ENCODE measurements at places on chromosomes 16 and 17. TPM values are rescaled to one million over a fixed set of nuclear protein-coding genes. Genes with fewer than 3 reads are reported as not detected.

DNA sequence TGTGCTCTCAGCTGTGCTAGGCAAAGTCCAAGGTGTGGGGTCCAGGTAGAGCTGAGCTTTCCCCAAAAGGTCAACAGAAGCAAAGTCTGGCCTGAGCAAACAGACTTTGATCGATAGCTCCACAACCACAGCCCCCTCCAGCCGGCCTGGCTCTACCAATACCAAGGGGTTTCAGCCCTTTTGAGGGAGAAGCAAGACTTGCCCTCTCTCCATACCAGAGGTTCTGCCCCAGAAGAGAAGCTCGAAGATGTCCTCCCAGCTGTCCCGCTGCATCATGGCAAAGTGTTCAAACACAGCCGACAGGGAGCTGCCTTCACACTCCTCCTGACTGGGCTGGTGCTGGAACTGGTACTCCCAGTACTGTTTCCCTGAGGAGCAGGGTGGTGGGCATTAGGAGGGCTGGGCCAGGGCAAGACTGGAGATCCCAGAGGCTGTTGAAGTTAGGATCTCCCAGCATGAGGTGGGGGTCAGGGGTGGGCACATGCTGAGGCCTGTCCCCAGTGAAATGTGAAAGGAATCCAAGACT, 1.7 kb downstream of the VTN start:
- no peak overlapping the region for H3K27ac ChIP-seq
- peaks cover 16% of the 10 kb centered on the region for H3K4me1 ChIP-seq
- H3K4me3 ChIP-seq = no peak overlapping the region

DNA sequence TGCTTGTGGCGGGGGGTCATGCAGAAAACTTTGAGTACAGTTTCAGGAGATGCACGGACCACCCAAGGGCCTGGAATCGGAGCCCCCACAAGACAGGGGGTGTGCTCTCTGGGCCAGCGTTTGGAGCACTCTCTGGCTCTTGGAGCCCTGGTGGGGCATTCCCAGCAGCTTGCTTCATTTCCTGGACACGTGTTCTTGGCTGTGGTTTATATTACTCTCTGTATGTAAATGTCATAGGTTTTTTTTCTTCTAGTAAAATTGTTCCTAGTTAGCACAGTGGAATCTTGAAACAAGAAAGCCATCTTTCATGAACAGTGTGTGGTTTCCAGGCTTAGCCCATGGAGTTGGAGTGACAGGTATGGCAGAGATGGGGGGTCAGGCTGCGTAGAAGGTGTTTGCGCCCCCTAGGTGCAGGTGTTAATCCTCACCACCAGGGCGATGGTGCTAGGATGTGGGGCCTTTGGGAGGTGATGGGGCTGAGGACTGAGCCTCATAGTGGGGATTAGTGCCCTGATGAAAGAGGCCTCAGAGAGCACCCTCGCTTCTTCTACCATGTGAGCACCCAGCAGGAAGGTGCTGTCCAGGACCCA, 79.8 kb downstream of the JPH3 start:
- H3K36me3 ChIP-seq = no peaks in the 10 kb centered on the region
- H3K4me1 ChIP-seq = peaks cover 14% of the 10 kb centered on the region
- peak overlapping the region; percentile 18 for H3K4me3 ChIP-seq
- H3K27ac ChIP-seq = no peak overlapping the region
- peak; percentile 33 for DNase-seq

DNA sequence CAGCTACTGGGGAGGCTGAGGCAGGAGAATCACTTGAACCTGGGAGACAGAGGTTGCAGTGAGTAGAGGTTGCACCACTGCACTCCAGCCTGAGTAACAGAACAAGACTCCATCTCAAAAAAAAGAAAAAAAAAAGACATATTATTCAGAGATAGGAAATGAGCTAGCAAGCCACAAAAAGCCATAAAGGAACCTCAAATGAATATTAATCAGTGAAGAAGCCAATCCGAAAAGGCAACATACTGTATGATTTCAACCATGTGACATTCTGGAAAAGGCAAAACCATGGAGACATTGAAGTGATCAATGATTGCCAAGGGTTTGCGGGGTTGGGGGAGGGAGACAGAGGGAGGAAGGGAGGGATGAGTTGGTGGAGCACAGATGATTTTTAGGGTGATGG, 8.4 kb upstream of the EXOC7 start:
- no peaks in the 10 kb centered on the region for H3K36me3 ChIP-seq
- H3K27ac ChIP-seq = no peak overlapping the region
- H3K27me3 ChIP-seq = no peaks in the 10 kb centered on the region
- no peaks in the 10 kb centered on the region for H3K4me1 ChIP-seq
- DNase-seq = no peak
- H3K4me3 ChIP-seq = no peak overlapping the region

GRCh38 chr17:60525328-60525684, 736 bp downstream of the APPBP2 start:
- peaks cover 5% of the 10 kb centered on the region for H3K36me3 ChIP-seq
- peak; percentile 2 for DNase-seq
- H3K27me3 ChIP-seq = no peaks in the 10 kb centered on the region

Gene HASPIN
- 25.7 TPM for total RNA-seq

- H3K36me3 ChIP-seq = no peaks in the 10 kb centered on the region
- no peaks in the 10 kb centered on the region for H3K4me1 ChIP-seq
- H3K4me3 ChIP-seq = no peak overlapping the region
Measured at GRCh38 chr16:84920333-84920732, 91.0 kb downstream of the ZDHHC7 start.

Gene SLC52A1
- 0.23 TPM for total RNA-seq

GRCh38 chr16:27852116-27852515, 211.4 kb downstream of the GSG1L start:
- no peak overlapping the region for H3K27ac ChIP-seq
- no peak for DNase-seq
- no peak overlapping the region for H3K4me3 ChIP-seq

GRCh38 chr16:4601036-4601863, 13.4 kb downstream of the UBALD1 start:
- no peak for DNase-seq
- H3K27ac ChIP-seq = no peak overlapping the region
- H3K36me3 ChIP-seq = no peaks in the 10 kb centered on the region
- H3K4me3 ChIP-seq = no peak overlapping the region
- no peaks in the 10 kb centered on the region for H3K27me3 ChIP-seq

DNA sequence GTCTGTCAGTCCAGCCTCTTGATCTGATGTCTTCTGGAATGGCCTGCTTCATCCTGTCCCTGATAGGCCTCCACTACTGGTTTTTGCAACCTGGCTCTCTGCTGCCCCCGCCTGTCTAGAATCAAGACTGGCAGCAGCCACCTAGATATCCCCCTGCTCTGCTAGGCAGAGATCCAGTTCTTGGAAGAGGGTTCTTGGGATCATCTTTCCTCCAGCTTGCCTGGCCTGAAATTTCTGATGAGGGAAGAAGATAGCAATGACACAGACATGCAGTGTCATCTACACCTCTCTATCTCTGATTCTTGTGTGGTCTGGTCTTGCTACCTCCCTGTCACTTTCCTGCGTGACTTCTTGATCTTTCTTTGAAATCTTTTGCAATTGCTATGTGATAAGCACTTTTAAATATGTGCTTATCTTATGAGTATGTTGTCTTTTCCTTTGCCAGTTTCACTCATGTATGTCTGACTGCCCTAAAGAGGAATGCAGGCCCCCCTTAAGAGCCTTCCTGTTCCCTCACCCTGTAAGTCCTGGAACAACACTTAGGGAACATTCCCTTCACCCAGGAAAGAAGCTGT, 20.3 kb upstream of the NFATC3 start:
- peak overlapping the region; percentile 12 for H3K27ac ChIP-seq
- peaks cover 63% of the 10 kb centered on the region for H3K4me1 ChIP-seq
- no peaks in the 10 kb centered on the region for H3K27me3 ChIP-seq

GRCh38 chr17:48240562-48241130, 133.1 kb downstream of the SNX11 start:
- no peaks in the 10 kb centered on the region for H3K27me3 ChIP-seq
- H3K36me3 ChIP-seq = no peaks in the 10 kb centered on the region
- no peak overlapping the region for H3K4me3 ChIP-seq
- H3K27ac ChIP-seq = peak overlapping the region; percentile 1
- no peak for DNase-seq
- peaks cover 45% of the 10 kb centered on the region for H3K4me1 ChIP-seq

GRCh38 chr17:19940722-19941464, 36.7 kb downstream of the AKAP10 start:
- H3K4me1 ChIP-seq = peaks cover 22% of the 10 kb centered on the region
- DNase-seq = no peak
- no peak overlapping the region for H3K4me3 ChIP-seq
- H3K27me3 ChIP-seq = no peaks in the 10 kb centered on the region

Gene BRICD5
- total RNA-seq = 12.8 TPM

- no peaks in the 10 kb centered on the region for H3K36me3 ChIP-seq
- no peak overlapping the region for H3K4me3 ChIP-seq
- peaks cover 7% of the 10 kb centered on the region for H3K4me1 ChIP-seq
- H3K27ac ChIP-seq = no peak overlapping the region
- H3K27me3 ChIP-seq = peaks cover 6% of the 10 kb centered on the region
- DNase-seq = no peak
Measured at GRCh38 chr17:40187238-40187637, 10.0 kb downstream of the RAPGEFL1 start.

Gene KCNH4
- 0.39 TPM for total RNA-seq

DNA sequence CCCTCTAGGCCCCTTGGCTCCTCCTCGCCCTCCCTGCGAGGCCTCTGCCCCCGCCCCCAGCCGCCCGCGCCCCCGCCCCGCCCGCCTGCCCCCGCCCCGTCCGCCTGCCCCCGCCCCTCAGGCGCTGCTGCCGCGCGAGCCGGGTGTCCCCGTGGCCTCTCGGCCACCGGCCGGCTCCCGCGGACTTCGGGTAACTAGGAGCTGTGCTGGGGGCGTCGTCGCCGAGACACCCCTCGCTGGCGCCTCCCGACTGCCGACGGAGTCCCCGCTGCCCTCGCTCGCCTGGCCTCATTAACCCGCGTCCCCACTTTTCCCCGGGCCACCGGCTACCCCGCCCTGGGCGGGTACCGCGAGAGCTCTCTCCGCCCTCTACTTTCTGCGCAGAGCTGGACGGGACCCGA, at the start of gene TLCD1:
Gene TLCD1 (minus strand): TSS at position 8 of the 401 bp plus-strand sequence. CDS start 136 bp downstream, outside the sequence.
- no peaks in the 10 kb centered on the region for H3K27me3 ChIP-seq
- peak; percentile 83 for DNase-seq
- peak within 1 kb of the TSS; percentile 87 for H3K27ac ChIP-seq
- peaks cover 20% of the 10 kb centered on the region for H3K36me3 ChIP-seq
- H3K4me1 ChIP-seq = peaks cover 65% of the 10 kb centered on the region

- peak; percentile 80 for DNase-seq
- H3K4me3 ChIP-seq = peak overlapping the region; percentile 88
- peak overlapping the region; percentile 62 for H3K27ac ChIP-seq
- peaks cover 35% of the 10 kb centered on the region for H3K4me1 ChIP-seq
Measured at GRCh38 chr16:30184096-30184890, 891 bp downstream of the CORO1A start.

Gene RBBP6
- 94.1 TPM for total RNA-seq

GRCh38 chr16:59463776-59464175, 729.7 kb upstream of the GOT2 start:
- DNase-seq = no peak
- H3K27ac ChIP-seq = no peak overlapping the region
- H3K27me3 ChIP-seq = no peaks in the 10 kb centered on the region
- H3K4me1 ChIP-seq = no peaks in the 10 kb centered on the region
- H3K4me3 ChIP-seq = no peak overlapping the region
- H3K36me3 ChIP-seq = no peaks in the 10 kb centered on the region

DNA sequence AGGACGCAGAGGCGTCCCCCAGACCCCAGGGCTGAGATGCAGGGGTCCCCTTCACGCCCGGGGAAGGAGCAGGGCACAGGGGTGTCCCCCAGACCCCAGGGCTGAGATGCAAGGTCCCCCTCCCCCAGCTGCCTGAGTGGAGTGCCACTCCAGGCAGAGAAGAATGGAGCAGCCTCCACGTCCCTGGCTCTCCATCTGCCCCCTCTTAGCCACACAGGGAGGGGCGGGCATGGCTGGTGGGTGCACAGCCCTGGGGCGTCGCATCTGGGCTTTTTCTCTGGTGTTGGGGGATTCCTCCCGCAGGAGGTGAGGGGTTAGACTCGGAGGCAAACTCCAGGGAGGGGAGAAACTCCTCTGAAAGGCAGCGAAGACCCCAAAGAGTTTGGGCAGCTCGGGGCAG, 17.5 kb downstream of the CIBAR2 start:
- peaks cover 18% of the 10 kb centered on the region for H3K4me1 ChIP-seq
- H3K4me3 ChIP-seq = no peak overlapping the region
- no peaks in the 10 kb centered on the region for H3K27me3 ChIP-seq
- no peak overlapping the region for H3K27ac ChIP-seq
- no peaks in the 10 kb centered on the region for H3K36me3 ChIP-seq
- no peak for DNase-seq

Gene DHODH
- total RNA-seq = 9.8 TPM

Gene UMOD
- total RNA-seq = not detected

DNA sequence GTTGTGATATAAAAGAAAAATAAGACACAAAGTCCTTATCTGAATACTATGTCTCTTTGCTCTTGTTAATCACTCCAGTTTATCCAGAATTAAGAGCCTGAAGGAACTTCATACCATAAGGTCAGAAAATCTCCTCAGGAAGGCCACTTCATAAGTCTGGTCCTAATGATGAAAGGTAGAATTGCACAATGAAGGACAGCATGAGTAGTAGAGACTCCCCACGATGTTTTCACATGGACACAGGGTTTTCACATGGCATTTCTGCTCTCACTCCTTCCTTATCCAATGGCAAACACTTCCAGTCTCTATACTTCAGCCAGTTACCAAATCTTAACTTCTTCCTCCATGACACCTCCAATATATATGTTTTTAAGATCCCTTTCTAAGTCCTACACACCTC, 10.2 kb upstream of the C17orf78 start:
- no peaks in the 10 kb centered on the region for H3K4me1 ChIP-seq
- H3K4me3 ChIP-seq = no peak overlapping the region
- no peak for DNase-seq
- no peak overlapping the region for H3K27ac ChIP-seq
- no peaks in the 10 kb centered on the region for H3K36me3 ChIP-seq

DNA sequence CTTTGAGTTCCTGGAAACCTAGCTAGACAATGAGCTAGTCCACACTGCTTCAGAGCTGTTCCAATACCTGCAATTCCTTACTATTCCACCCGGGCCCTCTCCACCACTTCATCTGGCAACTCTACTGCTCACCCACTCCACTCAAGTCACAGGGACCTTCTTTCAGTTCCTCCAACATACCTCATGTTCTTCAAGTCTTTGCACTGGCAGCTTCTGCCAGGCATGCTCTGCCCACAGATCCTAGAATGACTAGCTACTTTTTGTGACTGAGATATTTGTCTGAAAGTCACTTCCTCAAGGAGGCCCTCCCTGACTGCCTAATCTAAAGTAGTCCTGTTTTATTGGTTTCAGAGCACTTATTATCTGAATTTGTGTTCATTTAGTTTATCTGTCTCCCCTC, 86.4 kb downstream of the TEX14 start:
- H3K36me3 ChIP-seq = no peaks in the 10 kb centered on the region
- no peaks in the 10 kb centered on the region for H3K27me3 ChIP-seq
- H3K4me3 ChIP-seq = no peak overlapping the region

DNA sequence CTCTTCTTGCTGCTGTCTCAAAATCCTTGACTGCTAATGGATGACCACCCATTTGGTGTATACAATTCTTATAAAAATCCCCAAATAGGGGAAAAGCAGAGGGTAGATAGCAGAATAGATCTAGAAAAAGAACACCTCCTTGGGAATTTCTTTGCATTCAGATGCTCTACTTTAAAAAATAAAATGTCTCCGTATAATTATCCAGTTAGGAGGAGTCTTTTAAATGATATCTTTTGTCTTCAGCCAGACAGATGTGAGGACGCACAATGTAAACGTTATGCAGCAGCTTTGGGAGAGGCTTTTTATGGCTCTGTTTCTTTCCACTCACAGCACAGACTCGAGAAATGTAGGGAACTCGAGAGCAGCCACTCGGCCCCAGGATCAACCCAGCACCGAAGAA, 300.2 kb downstream of the IRF8 start:
- DNase-seq = no peak
- no peaks in the 10 kb centered on the region for H3K36me3 ChIP-seq
- no peak overlapping the region for H3K4me3 ChIP-seq
- no peaks in the 10 kb centered on the region for H3K4me1 ChIP-seq
- no peak overlapping the region for H3K27ac ChIP-seq
- H3K27me3 ChIP-seq = peaks cover 77% of the 10 kb centered on the region

Measured in activated T-cell treated with anti-CD3 and anti-CD28 coated beads, Interleukin-2, amount 50 U/mL, for 72 hours (primary cell).